Fibroblast of villous mesenchyme (primary cell): ENCODE measurements at places on chromosomes 6 and 20. TPM values are rescaled to one million over a fixed set of nuclear protein-coding genes. Genes with fewer than 3 reads are reported as not detected.

DNA sequence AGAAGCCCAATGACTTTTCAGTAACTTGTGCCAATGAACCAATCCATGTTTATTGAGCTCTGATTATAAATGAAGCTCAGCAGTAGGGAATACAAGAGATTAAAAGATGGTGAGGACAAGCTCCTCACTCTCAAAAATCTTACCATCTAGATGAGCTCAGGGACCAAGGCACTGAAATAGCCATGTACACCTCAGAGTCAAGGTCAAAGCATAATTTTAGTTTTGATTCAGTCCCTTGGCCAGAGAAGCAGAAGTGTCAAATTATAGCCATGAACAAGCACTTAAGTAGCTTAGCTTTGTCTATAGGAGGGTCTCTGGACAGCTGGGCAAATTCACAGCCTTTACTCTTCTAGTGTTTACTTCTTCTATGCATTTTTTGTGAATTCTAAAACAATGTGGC lies 131.0 kb upstream of the DTNBP1 start:
- no peak for DNase-seq

- no peak for DNase-seq
These were observed 13.2 kb upstream of the FUT9 start for GRCh38 chr6:96002576-96002910.

DNA sequence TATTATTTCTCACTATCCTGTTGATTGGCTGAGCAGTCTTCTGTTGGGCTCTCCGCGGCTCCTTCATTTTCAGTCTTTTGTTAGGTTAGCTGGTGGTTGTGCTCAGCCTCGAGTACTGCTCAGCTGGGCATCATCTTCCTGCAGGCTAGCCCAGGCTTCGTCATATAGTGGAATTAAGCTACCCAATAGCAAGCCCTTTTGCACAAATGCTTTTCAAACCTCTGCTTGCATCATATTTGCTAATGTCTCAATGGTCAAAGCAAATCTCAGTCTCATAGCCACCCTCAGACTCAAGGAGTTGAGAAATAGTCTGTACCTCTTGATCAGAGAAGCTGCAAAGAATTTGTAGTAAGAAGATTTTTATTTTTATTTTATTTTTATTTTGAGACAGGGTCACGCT lies 23.7 kb downstream of the STX11 start:
- DNase-seq = no peak

DNA sequence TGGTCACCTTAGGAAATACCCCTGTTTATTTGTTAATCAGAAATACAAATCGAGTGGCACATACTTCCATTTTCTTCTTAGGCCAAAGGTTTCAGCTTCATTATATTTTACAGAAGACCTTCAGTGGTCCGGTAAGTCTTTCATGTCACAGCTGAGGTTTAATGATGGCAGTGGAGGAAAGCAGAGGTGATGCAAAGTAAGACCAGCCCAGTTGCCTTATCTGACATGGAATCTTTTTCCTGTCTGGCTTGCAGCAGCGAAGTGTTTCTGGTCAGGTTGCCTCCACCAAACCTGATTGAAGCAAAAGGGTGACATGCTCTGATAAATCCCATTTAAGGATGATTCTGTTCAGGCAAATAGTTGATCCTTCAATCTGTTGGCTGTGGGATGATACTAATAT lies 100.0 kb downstream of the PRDM1 start:
- no peak for DNase-seq

GRCh38 chr6:143677891-143678791 lies at the start of gene PHACTR2:
TSS of gene PHACTR2 (plus strand) at chr6:143677965. CDS start at chr6:143678164, 199 bp downstream.
- DNase-seq = peak; percentile 84

GRCh38 chr20:46458866-46459750 lies 52.7 kb upstream of the ELMO2 start:
- no peak for DNase-seq

- no peak for DNase-seq
These were observed 88.7 kb downstream of the ARHGAP18 start for GRCh38 chr6:129621252-129621651.

- no peak for DNase-seq
These were observed 142.6 kb downstream of the CEBPB start for GRCh38 chr20:50333131-50333670.

- DNase-seq = no peak
These were observed 143.8 kb downstream of the FNDC1 start for GRCh38 chr6:159313018-159313417.

DNA sequence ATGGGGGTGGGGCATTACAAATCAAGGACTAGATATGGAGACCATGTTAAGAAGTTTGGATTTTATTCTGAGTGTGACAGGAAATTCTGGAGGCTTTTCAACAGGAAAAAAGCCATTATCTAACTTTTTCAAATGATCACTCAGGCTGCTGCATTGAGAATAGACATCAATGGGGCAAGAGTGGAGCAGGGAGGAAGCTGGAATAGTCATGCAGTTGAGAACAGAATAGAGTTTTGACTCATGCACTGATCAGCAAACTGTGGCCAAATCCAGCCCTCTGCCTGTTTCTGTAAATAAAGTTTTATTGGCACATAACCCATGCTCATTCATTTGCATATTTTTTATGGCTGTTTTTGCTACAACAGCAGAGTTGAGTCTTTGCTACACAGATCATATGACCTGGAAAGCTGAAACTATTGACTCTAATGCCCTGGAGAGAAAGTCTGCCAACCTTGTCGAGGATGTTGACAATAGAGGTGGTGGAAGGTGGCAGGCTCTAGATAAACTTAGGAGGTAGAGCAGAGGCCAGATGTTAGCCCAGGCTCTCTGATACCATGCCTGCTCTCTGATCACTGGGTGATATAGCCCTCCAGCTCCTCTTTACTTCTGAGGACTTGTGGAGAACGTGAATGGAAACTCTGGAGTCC lies 441.8 kb downstream of the PTPRT start:
- DNase-seq = no peak

DNA sequence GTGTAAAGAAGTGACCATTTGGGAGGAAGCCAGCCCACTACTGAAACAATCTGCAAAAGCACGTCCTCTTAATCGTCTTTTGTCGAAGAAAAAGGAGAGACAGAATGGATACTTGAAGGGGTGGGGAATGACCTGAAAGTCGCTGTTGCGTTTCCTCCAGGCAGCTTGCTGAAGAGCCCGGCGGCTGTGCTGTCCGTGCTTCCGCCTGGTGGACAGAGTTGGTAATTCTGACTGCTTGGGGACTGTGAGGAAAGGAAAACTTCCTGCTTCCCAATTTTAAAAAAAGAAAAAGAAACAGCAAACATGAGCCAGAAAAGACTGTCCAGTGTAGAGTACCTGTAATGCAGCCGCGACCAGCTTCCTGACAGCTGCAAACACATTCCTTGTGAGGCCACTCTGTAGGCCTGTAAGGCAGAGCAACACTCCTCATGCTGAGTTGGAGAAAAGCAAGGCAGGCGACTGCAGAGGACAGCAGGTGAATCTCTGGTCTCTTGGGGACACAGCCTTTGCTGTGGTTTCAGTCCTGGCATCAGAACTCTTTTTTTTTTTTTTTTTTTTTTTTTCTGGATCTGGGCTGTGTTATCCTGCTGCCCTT lies 251.1 kb upstream of the TBX18 start:
- peak; percentile 58 for DNase-seq

GRCh38 chr6:2433711-2434110 lies 188.3 kb upstream of the GMDS start:
- no peak for DNase-seq

GRCh38 chr6:121858986-121859385 lies 423.5 kb downstream of the GJA1 start:
- DNase-seq = no peak

- no peak for DNase-seq
These were observed 456.0 kb upstream of the PTCHD4 start for GRCh38 chr6:48567016-48567415.

GRCh38 chr6:38307740-38308139 lies 332.0 kb downstream of the BTBD9 start:
- DNase-seq = peak; percentile 45

DNA sequence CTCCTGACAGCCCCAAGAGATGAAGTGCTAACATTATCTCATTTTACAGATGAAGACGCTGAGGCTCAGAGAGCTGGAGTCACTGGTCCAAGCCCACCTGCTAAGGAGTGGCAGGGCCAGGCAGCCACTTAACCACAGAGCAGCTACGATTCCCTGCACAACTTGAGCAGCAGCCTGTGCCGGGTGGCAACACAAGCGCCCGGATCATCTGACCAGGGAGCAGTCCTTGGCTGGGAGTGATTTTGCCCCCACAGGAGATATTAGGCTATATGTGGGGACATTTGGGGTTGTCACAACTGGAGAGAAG lies 93.2 kb upstream of the PTPN1 start:
- DNase-seq = peak; percentile 43

DNA sequence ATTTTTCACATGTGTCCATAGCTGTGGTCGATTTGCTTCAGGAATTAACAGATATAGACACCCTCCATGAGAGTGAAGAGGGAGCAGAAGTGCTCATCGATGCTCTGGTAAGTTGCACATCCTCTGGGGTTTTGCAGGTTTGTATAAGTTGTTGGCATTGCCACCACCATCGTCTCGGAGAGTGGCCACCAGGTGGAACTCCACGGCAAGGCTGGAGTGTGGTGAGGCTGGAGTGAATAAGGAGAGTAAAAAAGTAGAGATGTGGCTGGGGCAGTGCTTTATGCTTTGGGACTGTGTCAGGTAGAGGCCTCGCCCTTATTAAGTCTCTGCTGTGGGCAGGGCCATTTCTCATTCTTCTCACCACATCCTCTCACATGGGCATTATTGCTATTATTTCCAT lies 63.7 kb downstream of the CTNNBL1 start:
- DNase-seq = no peak

- DNase-seq = no peak
These were observed 44.9 kb upstream of the TMEM200A start for GRCh38 chr6:130320908-130321307.

DNA sequence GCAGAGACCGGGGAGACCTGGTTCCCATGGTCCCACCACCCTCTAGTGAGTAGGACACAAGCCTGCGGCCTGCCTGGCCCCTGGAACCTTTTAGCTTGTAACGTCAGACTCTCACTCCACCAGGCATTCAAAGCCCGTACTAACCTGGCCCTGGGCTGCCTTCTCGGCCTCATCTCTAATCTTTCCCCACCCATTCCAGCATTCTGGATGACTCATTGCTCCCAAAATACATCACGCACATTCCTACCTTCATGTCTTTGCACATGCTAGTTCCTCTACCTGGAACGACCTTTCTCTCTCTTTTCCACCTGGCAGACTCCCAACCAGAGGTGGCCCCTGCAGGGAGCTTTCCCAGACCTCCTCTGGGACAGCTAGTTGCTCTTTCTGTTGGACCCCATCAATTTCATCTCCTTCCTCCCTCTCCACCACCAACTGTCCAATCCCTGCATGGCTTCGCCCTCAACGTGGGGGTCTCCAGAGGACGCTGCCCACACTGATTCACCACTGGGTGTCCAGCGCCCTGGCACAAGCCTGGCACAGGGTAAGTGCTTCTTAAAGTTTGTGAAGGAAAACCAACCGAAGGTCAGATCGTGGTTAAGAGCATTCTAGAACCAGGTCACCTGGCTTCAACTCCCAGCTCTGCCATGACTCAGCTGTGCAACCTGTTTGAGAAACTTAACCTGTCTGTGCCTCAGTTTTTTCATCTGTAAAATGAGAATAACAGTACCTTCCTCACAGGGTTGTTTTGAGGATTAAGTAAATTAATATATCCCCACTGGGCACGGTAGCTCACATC lies 35.2 kb downstream of the JPH2 start:
- DNase-seq = no peak

- DNase-seq = peak; percentile 88
These were observed 74.1 kb upstream of the SLC4A11 start for GRCh38 chr20:3312940-3313682.

GRCh38 chr20:20442466-20442865 lies 74.6 kb downstream of the INSM1 start:
- no peak for DNase-seq

DNA sequence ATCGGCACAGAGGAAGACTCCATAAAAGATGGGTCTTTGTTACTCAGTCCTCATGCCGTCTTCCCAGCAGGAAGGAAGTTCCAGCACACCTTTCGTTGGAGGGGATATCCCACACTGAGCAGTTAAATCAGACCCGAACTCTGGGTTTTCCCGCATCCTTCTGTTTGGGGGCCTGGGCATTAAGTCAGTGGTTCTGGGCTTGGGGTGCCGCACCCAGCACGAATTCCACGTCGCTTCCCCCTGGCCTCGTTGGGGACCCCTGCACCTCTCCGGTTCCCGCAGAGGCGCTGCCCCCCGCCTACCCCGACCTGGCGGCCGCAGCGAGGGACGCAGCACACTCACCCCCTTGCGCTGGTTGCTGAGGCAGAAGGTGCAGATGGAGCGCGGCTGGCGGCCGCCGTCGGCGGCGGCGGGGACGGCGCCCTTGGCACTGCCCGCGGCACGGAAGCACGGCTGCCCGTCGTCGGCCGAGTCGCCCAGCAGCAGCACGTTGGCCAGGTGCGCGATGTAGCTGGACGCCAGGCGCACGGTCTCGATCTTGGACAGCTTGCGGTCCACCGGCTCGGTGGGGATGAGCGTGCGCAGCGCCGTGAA lies 641 bp downstream of the TCF15 start:
- no peak for DNase-seq

GRCh38 chr6:158174514-158174913 lies 6.4 kb downstream of the GTF2H5 start:
- peak; percentile 74 for DNase-seq

DNA sequence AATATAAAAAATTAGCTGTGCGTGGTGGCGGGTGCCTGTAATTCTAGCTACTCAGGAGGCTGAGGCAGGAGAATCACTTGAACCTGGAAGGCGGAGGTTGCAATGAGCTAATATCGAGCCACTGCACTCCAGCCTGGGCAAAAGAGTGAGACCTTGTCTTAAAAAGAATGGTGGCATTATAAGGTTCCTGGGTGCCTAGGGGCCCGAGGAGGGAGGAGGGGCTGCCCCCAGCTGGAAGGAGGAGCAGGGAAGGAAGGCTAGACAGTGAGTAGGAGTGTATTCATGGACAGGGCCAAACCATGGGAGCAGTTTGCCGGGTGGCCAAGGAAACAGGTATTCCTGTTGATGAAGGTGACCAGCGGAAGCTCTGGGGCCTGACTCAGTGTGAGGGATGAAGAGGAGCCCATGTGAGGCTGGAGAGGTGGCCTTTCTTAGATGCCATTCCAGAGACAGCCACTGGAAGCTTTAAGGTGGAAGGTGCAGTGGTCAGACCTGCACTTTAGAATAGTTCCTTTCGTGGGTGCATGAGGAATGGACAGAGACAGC lies 24.2 kb downstream of the MANBAL start:
- DNase-seq = no peak

Gene CST7
- total RNA-seq = not detected in 2 replicates

Gene FAM83D
- 7.4 and 17.7 TPM in 2 replicates for total RNA-seq

Gene MDFI
- not detected in 2 replicates for total RNA-seq

Gene PGC
- total RNA-seq = not detected in 2 replicates

Gene SLC16A10
- total RNA-seq = not detected in 2 replicates

Gene CDH4
- 1.3 and 1.7 TPM in 2 replicates for total RNA-seq

Gene SLC35B2
- total RNA-seq = 84.7 and 92.8 TPM in 2 replicates

Gene SEC23B
- total RNA-seq = 41.6 and 67.4 TPM in 2 replicates

Gene ELOVL4
- 5.2 and 9.1 TPM in 2 replicates for total RNA-seq

Gene PEX6
- total RNA-seq = 26.4 and 41.0 TPM in 2 replicates

Gene FILIP1
- total RNA-seq = 0.32 and 0.43 TPM in 2 replicates

Gene CRISP1
- not detected in 2 replicates for total RNA-seq

Gene OXT
- not detected in 2 replicates for total RNA-seq

Gene TRAPPC3L
- total RNA-seq = under 0.01 TPM in 1 of 2 replicates, not detected in the other

Gene FAM217B
- total RNA-seq = 3.9 and 5.6 TPM in 2 replicates
